ENCODE measurements at places on chromosomes 5 and 9.

DNA sequence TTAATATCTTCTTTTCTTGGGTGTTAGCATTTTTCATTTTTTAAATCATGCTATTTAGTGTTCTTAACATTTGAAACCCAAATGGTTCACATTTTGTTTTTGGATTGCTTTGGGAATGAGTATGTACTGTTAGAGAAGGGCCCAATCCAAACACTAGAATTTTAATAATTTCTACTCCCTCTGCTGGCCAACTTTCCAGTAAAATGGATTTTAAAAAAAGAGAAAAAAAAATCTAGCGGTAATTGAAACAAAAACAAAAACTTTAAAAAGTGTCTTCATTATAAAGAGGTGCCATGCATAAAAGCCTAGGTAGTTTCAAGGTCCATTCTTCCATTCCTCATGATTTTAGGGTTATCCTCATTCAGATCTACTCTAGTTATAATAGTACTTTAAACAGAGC, 32.1 kb upstream of the RICTOR start:
- DNase-seq = no peak

DNA sequence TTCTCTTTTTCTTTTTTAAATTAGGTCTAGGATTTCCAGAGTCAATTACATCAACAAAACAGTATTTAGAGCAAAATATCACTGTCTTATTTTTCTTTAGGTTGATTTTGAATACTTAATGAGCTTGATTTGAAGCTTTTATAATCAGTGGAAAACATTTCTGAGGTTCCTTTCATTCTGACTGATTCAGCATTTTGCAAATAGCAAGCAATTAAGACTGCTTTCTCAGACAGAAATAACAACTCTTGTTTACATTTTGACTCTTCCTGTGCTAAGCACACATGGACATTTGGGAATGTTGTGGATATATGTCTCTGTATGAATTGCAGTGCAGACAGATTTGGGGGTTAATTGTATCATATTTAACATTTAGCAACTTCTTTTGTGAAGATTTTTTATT, 22.2 kb upstream of the MCCC2 start:
- no peak for DNase-seq

- DNase-seq = no peak
Observed at GRCh38 chr5:180810959-180811622, 8.5 kb upstream of the MGAT1 start.

DNA sequence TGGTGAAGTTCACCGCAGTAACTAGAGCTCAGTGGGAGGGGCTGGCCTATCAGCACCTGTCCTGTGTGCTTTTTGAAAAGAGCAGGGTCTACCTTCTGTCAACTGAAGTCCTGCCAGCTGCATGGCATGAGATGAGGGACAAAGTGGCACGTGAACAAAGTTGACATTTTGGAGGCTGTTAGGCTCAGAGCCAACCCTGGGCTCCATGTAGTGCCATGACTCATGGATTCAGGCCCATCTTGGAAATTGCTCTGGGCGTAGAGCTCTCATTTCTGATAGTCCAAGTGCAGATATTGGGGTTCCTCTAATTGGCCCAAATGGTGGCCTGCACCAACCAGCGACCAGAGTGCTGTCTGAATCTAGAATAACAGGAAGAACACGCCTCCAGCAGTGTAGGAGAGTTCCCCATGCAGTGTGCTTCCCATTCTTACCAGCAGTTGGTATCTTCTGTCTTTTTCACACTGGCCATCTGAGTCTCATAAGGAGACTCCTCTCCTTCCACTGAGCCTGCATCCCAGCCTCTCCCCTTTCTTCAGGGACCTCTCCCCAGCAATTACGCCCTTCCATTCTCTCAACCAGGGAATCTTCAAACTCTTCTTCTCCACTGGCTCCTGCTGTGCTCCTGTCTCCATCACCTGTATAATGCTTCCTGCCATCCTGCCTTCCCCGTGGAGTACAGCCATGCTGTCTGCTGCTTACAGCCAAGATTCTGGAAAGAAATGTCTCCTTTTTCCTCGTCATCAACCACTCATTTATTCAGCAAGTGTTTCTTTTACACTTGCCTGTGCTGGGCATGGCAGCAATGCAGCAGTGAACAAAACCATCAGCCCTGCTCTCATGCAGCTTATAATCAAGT, 30.4 kb downstream of the IRF1 start:
- no peak for DNase-seq

- DNase-seq = no peak
Observed at GRCh38 chr9:76216161-76216649, 178.0 kb downstream of the RFK start.

- DNase-seq = no peak
Observed at GRCh38 chr9:127973169-127974000, 7.4 kb downstream of the EEIG1 start.

- no peak for DNase-seq
Observed at GRCh38 chr9:134461426-134461982, 135.2 kb downstream of the RXRA start.

DNA sequence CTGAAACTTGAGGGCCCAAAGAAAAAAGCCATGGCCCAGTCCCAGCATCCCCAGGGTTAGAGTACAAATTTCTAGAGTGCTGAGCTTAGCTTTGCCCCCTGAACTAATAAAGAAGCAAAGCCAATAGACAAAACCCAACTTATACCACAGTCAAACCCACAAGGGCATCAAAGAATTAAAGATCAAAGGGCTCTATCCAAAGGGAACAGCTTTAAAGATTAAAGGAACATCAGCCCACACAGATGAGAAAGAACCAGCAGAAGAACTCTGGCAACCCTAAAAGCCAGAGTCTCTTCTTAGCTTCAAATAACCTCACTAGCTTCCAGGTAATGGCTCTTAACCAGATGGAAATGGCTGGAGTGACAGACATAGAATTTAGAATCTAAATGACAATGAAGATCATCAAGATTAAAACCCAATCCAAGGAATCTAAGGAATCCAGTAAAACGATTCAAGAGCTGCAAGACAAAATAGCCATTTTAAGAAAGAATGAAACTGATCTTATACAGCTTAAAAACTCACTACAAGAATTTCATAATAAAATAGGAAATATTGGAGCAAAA, 93.9 kb downstream of the YIPF5 start:
- no peak for DNase-seq

Data from Caco-2 (cell line).